Head of caudate nucleus (tissue), 42 donors: ENCODE measurements at places on chromosomes 13 and 19.

DNA sequence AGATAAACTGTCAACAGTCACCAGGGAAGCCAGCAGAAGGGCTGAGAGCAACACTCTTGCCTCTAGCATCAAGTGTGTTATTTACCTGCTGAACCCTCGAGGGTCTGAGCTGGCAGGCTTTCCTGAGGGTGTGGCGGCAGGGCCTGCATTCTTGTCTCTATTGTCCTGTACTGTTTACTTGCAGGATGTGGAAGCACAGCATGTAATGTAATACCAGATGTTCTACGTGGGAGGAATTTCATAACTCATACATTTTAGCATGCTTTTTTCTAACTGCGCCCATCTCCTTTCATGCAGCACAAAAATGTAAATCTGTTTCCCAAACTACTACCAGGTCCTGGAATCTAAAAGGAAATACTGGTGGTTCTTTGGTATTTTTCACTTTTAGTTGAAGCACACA is 153.1 kb downstream of the RGCC start:
- no peak for DNase-seq

GRCh38 chr19:3576696-3577443 is 4.1 kb downstream of the HMG20B start:
- peak; percentile 80 for DNase-seq

GRCh38 chr19:40091205-40092129 is 724 bp upstream of the ZNF780A start:
- DNase-seq: no peak

- no peak for DNase-seq
Observed at GRCh38 chr13:107681600-107681999, 533.7 kb downstream of the LIG4 start.

DNA sequence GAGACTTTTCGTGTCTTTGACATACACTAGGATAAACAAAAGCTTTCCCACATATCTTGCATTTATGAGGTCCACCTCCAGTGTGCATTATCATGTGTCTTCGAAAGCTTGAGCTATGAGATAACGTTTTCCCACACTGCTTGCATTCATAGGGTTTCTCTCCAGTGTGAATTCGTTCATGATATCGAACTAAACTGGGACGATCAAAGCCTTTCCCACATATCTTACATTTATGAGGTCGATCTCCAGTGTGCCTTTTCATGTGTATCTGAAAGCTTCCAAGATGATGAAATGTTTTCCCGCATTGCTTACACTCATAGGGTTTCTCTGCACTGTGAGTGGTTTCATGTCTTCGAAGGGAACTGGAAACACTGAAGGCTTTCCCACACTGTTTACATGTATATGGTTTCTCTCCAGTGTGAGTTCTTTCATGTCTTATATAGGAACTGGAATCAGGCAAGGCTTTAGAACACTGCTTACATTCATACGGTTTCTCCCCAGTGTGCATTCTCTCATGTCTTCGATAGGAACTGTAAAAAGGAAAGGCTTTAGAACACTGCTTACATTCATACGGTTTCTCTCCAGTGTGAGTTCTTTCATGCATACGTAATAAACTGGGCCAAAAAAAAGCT is 14.5 kb downstream of the ZNF563 start:
- no peak for DNase-seq

- no peak for DNase-seq
Observed at GRCh38 chr13:24742977-24743376, 21.0 kb upstream of the RNF17 start.

GRCh38 chr13:113059891-113060290 is 45.7 kb upstream of the F7 start:
- DNase-seq: no peak

- DNase-seq: no peak
Observed at GRCh38 chr13:60111691-60112090, 52.0 kb downstream of the DIAPH3 start.

- peak; percentile 64 for DNase-seq
Observed at GRCh38 chr19:32041681-32042292, 303.6 kb upstream of the ZNF507 start.

- DNase-seq: no peak
Observed at GRCh38 chr19:15199661-15200552, 888 bp downstream of the NOTCH3 start.

DNA sequence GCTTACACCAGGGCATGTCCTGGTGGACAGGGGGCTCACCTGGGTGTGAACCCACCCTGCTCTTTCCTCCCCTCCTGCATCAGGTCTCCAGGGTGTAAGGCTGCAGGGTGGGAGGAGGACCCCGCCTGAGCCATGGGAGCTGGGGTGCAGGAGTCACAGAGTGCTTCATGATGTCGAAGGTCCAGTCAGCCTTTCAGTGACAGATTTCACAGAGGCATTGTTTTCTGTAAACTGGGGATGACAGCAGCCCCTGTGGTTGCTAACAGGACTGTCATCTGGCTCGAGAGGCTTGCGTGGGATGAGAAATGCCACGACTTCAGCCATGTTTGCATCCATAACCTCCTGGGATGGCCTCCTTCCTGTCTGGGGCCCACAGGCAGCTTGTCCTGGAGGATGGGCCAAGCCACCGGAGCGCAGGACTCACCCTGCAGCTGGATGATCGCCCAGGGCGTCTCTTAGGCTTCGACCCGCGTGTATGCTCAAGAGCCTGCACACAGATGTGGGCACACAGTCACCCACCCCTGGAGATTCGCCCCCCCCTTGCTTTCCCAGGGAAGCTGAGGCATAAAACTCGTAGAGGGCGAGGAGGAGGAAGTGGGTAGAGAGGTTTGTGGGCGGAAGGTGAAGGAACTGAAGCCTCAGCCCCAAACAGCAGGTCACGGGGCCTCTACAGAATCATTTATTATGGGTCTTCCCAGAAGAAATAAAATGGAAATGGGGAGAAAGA is 4.9 kb downstream of the NANOS3 start:
- peak; percentile 35 for DNase-seq

DNA sequence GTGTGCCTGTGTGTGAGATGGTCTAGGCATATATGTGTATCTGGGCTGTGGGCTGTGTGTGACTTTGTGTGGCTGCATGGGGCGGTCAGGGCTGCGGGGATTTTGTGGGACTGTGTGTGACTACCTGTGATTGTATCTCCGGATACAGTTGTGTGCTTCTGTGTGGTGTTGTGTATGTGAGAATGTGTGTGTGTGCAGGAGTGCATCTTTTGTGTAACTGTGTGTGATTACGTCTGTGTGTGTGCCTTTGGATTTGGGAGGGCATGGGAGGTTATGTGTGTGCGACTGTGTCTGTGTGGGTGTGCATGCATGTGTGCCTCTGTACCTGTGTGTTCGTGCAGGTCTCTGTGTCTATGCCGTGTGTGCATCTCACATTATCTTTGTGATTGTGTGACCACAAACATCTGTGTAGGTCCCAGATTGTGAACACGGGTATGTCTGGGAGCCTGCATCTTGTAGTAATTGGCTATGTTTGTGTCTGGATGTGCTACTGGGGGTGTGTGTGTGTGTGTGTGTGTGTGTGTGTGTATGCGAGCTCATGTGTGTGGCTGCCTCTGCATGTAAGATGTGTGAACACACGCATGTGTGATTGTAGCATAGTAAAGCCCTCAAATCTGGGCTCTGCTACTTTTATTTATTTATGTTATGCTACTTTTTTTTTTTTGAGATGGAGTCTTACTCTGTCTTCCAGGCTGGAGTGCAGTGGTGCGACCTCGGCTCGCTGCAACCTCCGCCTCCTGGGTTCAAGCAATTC is 7.6 kb downstream of the EHD2 start:
- DNase-seq: no peak

DNA sequence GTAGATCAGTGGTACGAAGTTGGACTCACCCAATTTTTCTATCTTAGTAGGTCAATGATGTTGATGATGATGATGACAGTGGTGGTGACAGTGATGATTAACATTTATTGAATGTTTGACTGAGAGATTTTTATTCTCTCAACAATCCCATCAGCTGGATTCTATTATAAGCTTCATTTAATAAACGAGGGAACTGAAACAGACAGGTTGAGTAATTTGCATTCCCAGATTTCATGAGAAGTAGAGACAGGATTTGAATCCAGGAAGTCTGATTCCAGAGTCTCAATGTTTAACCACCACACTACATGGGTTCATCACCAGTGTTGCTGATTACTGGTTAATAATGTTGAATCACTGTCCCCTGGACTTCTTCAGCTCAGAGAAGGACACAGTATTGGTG is 168.9 kb downstream of the FLT1 start:
- no peak for DNase-seq

DNA sequence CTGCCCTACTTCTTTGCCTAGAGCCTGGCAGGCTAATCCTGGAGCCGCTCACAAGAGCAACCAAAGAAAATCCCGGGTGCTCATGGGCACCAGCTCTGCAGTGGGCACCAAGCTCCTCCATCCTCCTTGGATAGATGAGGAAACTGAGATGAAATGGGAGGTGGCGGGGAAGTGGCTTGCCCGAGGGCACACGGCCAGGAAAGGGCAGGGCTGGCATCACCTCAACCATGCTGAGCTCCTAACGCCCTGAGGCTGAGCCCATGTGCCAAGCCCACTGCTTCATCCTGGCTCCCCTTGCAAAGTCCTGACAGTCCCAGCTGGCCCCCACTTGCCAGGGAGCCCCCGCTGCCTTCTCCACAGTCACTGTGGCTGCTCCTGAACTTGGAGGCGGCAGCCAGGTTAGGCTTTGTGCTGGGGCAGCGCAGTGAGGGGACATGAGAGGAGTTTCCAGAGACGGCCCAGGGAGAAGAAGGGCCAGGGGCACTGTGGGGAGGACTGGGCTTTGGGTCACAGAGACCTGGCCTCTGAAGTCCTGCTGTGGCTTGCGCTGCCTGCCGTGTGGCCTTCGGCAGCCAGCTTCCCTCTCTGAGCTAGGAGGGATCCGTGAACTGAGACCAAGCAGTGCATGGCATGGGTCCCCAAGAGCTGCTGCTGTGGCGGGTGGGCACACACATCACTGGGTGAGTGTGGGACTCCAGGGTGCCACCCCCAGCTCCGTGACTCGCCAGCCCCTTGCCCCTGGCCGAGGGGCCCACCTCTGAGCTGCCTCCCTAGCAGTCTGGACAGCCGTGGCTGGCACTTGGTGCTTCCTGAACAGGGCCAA is 17.5 kb downstream of the TMED1 start:
- no peak for DNase-seq

- no peak for DNase-seq
Observed at GRCh38 chr19:15374105-15374651, 5.4 kb downstream of the AKAP8 start.

- no peak for DNase-seq
Observed at GRCh38 chr13:26327940-26328725, 74.2 kb downstream of the CDK8 start.

- no peak for DNase-seq
Observed at GRCh38 chr13:25699056-25699455, 327.3 kb downstream of the ATP8A2 start.

GRCh38 chr13:43343645-43344044 is 320.3 kb downstream of the DNAJC15 start:
- no peak for DNase-seq

DNA sequence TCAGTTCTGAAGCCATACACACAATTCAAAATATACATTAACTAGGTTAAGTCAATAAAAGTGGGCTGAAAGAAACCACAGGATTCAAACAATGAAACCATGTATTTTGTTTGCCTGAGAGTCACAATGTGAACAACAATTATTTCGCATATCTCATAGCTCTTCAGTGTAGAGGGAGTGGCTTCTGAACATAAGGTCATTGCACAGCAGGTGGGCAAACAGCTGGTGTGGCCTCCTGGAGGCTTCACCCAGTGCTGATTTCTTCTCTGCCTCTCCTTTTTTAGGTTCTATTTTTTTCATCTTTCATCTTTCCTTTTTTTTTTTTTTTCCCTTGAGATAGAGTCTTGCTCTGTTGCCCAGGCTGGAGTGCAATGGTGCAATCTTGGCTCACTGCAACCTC is 40.4 kb upstream of the ZNF254 start:
- DNase-seq: no peak

- no peak for DNase-seq
Observed at GRCh38 chr19:1057176-1057855, 9.7 kb upstream of the ARHGAP45 start.

GRCh38 chr19:48473161-48473966 is 4.2 kb downstream of the CYTH2 start:
- no peak for DNase-seq

- no peak for DNase-seq
Observed at GRCh38 chr13:35927567-35928021, 203.6 kb downstream of the DCLK1 start.

- no peak for DNase-seq
Observed at GRCh38 chr13:34419755-34420154, 522.3 kb upstream of the NBEA start.

DNA sequence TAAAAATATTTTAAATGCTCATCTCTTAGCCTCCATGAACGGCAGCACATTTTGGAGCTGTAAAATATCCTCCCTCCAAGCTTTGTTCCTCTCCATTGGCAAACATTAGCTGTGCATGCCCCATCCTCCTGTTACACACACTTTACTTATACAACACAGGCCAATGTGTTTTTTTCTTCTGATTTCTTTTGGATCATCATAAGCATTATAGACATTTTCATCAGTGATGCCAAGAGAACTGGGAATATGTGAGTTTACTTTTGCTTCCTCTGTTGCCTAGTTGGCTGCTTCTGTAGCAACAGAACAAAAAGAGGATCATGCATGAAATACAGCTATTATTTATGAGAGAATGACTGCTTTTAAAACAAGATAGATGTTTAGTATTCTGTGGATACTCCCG is 142.6 kb downstream of the PCDH9 start:
- DNase-seq: no peak

DNA sequence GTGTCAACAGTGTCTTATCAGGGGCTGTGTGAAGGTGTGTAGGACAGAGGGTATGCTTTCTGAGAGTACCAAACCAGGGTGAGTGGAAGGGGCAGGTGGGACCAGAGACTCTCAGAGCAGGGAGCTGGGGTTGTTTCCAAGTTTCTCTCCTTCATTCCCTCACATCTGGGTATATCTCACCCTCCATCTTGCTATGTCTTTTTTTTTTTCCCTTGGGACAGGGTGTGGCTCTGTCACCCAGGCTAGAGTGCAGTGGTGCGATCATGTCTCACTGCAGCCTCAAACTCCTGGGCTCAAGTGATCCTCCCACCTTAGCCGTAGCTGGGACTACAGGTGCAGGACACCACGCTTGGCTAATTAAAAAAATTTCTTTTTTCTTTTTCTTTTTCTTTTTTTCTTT is 10.6 kb downstream of the DAND5 start:
- DNase-seq: no peak

DNA sequence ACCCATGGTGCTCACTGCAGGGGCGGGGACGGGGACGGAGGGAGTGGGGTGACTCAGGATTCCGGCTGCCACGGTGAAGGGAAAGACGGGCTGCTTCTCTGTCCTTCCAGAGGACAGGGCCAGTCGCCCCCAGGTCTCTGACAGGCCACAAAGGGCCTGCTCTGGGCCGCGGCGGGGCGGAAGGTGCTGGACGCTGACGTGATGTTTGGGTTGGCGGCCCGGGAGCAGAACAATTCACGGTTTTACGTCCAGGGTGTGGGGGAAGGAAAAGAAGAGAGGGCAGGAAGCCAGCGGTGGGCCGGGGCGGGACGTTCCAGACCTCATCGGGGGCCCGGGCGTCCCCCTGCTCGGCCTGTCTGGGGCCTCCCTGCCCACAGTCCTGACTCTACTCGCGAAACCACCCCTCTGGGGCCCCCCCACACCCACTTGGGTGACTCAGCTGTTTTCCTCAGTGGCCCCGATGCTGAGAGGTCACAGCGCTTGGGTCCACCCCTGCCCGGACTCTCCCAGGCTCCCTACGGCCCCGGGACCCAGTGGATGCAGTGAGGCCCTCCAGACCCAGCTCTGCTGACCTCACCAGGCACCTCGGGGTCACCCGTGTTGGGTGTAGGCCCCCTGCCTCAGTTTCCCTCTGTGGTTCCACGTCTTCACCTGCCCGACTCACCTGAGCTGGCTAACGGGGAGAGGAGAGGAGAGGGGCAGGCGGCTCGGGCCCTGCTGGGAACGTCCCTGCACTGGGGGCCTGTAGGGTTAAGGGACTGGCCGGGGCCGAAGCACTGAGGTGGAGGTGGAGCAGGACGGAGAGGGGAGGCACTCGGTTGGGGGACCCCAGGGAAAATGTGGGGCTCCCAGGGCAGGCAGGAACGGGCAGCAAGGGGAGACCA is 29.2 kb downstream of the PIP5K1C start:
- peak; percentile 28 for DNase-seq
